Neural crest cell (in vitro differentiated cells): ENCODE measurements at places on chromosomes 7 and 10. TPM values are rescaled to one million over a fixed set of nuclear protein-coding genes. Genes with fewer than 3 reads are reported as not detected.

DNA sequence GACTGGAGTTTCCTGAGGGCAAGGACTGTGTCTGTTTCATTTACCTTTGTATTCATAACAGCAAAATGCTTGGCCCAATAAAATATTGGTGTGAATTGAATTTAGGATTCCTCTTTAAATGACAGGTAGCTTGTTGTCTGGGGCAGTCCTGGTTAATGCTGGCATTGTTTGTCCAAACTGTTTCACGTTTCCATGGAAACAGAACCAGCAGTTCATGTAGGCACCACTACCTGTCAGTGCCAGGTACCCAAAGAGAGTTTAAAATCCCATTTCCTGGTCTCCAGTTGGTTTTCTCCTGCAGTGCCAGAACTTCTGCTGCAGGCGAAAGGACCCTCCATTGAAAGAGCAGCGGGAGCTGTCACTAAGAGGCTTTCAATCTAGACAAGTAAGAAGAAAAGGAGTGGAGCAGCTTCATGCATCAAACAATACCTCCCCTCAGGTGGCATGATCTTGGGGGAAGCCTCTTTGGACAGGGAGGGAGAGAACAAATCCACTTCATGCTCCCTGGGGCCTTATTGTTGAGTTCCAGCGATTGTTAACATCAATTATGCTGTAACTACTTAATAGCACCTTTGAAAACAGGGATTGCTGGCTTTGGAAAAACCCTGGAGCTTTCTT lies 109.6 kb downstream of the KIF20B start:
- no peak for DNase-seq

DNA sequence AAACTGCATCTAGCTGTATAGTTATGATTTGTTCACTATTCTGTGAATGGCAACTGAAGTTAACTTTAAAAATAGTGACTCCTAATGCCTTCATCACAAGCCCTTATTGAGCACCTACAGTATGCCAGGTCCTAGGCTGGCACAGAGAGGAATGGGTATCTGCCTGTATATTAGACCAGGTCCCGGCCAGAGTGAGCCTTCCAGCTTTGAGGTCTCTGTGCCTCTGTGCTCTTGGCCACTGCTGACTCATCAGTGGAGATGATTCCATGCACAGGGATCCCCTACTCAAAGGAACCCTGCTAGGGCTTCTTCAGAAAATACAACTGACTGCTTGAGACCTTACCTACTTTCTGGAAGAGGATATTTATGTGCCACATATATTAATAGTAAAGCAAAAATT lies 118.4 kb downstream of the GFRA1 start:
- DNase-seq = no peak

DNA sequence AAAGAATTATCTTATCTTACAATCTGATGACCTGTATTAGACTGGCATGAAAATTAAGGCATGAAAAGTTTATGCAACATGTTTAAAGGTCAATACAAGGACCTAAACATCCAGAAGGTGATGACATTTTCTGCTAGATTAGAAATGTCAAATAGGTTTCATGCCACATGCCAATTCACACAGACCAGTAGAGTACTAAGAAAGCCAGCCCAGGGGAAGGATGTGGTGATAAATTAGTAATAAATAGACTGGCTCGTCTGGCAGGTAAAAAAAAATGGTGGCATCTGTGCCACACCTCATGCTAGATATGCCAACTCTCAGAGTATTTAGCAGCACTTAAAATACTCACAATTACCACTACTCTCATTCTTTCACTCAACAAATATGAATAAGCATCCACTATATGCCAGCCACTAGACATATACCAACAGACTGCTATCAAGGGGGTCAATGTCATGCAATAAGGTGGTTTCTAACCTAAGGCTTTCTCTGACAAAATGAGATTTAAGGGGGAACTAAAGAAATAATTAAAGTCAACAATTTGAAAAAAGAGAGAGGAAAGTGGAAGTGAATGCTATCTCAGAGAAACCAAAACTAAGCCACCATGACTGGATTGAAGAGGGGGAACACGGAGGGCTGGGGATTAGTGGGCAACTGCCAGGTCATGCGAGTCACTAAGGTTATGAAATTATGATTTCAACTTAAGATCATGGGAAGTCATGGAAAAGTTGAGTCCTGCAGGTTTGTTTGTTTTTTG lies 83.5 kb downstream of the SGMS1 start:
- DNase-seq = no peak

DNA sequence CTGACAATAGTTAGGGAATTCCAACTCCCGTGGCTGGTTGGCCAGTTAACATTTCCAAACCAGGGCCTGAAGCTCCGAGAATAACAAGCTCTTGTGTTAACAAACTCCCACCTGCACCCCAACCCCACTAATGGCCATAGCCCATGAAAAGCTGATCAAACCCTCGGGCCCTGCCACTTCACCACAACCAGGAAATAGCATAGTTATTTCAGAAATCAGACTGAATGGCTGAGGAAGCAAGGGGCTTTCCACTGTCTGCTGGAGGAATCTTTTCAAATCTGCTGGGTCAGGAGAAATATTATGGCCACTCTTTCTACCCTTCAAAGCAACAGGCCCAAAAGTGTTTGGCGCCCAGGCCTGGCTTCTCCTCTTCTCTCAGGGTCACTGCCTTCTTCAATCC lies 145.6 kb downstream of the GLCCI1 start:
- no peak for DNase-seq

DNA sequence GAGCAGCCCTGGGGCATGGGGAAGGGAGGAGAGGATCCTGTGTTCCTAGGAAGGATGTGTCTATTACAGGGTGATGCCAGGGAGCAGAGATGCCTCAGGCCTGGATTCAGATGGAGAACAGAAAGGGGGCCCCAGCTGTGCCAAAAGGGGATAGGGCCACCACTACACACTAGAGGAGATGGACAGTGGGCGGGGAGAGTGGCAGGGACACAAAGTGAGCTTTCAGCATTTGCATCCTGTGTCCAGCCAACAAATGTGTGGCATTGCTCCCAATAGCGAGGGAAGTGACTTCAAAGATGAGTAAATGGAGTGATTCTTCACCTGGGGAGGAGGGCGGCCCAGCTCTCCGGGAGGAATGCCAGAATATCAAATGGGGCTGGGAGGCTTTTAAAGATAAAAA lies 64.9 kb upstream of the WAPL start:
- DNase-seq = no peak

GRCh38 chr10:48543182-48543844 lies 61.6 kb downstream of the ARHGAP22 start:
- no peak for DNase-seq

DNA sequence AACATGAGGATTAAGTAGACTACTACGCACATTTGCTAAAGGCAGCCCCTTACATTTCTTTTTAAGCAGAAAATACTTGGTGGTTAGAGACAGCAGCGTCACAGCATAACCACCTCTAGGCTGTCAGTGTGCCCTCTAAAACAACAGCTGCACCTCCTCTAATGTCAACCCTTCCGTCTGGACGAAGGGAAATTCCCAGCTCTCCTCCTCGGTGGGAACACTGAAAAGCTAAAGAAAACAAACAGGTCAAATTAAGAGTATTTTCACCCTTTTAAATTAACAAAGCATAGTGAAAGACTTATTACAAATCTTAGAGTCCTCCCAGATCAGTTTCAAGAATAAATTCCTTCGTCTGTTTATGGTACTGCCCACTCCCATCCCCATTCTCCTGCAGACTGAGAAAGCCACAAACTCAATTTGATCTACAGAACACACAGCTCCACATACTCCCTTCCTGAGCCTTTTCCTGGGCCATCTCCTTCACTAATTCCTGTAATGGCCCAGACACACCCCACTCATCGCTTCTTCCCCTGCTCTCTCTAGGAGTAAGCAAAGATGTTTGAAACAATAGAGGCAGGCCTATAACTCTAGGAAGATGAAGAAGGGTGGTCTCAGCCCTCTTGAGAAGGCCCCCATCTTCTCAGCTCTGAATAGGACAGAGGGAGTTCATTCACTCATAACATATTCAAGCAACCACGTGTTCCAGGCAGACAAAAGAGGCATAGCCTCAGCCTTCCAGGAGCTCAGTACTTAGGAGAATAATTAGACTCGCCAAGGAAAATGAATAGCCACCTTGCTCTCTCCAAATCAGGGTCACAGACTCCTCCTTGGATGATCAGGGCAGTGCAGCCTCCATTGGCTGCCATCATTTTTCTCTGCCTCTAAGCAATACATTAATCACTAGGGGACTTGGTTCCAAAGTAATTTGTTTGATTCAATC lies 47.5 kb upstream of the HNRNPH3 start:
- no peak for DNase-seq

DNA sequence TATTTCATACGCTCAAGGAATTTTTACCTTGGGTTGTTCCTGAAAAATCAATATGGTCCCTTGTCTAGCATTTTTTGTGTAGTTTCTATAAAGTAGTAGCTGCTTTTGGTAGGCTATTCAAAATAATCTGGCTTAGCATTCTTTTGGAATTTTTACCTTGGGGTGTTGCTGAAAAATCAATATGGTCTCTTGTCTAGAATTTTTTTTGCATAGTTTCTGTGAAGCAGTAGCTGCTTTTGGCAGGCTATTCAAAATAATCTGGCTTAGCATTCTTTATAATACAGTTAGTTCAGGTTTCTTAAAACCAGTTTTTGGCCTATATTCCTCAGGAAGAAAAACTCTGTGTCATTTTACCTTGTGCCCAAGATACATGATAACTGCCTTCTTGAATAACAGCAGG lies 301.9 kb downstream of the SUGCT start:
- no peak for DNase-seq

GRCh38 chr7:115526278-115526677 lies 504.3 kb downstream of the TFEC start:
- DNase-seq = no peak

DNA sequence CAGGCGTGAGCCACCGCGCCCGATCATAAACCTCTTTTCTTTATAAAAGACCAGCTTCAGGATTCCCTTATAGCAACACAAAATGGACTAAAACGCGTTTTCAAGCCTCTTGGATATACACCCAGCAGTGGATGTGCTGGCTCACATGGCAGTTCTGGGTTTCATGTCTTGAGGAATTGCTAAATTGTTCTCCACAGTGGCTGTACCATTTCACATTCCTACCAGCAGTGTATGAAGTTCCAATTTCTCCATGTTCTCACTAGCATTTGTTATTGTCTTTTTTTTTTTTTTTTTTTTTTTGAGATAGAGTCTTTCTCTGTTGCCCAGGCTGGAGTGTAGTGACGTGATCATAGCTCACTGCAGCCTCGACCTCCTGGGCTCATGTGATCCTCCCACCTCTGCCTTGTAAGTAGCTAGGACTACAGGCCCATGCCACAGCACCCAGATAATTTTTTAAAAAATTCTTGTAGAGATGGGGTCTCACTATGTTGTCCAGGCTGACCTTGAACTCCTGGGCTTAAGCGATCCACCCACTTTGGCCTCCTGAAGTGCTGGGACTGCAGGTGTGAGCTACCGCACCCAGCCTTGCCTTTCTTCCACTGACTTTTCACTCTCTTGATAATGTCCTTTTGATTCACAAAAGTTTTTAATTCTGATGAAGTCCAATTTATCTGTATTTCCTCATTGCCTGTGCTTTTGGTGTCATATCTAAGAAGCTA lies 17.4 kb downstream of the TECPR1 start:
- DNase-seq = no peak

DNA sequence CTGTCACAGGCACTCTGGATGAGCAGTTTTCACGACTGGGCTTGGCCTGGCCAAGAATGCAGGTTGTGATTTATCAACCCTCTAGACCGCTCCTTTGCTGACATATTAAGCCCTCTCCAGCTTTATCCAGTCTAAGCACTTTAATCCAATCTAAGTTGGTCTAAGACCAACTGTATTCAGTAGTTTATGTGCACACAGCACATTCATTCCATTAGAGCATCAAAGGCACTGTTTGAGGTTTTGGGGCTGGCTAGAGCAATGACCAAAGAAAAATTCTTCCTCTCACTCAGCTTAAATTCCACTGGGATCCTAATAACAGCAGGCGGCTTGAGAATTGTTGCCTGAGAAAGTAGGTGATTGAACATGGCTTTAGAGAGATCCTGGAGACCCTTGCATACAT lies 176.0 kb upstream of the INSYN2A start:
- no peak for DNase-seq

GRCh38 chr7:78301407-78301806 lies 502.8 kb downstream of the PHTF2 start:
- no peak for DNase-seq

GRCh38 chr7:7850150-7850549 lies 118.4 kb upstream of the GLCCI1 start:
- DNase-seq = no peak

The NRCAM gene
- 33.2 and 35.0 TPM in 2 replicates for total RNA-seq

The DCLRE1A gene
- 19.2 and 19.4 TPM in 2 replicates for total RNA-seq

The GJD4 gene
- not detected in 2 replicates for total RNA-seq

The C7orf57 gene
- not detected in 2 replicates for total RNA-seq

The ZNF777 gene
- 19.3 and 20.8 TPM in 2 replicates for total RNA-seq

The CPN1 gene
- total RNA-seq = not detected in 2 replicates

The JCAD gene
- 0.61 and 1.2 TPM in 2 replicates for total RNA-seq

The SPDYE16 gene
- 0.35 TPM in 1 of 2 replicates, not detected in the other for total RNA-seq

The TMEM213 gene
- total RNA-seq = not detected in 2 replicates

The VDAC2 gene
- 197 and 202 TPM in 2 replicates for total RNA-seq

The RARRES2 gene
- 24.4 and 26.3 TPM in 2 replicates for total RNA-seq
